ENCODE measurements at places on chromosomes 3 and 15. TPM values are rescaled to one million over a fixed set of nuclear protein-coding genes. Genes with fewer than 3 reads are reported as not detected.
A peak's percentile ranks its signal among the peaks of the same experiment; 100 is the strongest.

C15orf62 gene
- polyA plus RNA-seq: 1.8 TPM

CFAP44 gene
- polyA plus RNA-seq: 16.5 TPM

CLRN1 gene
- polyA plus RNA-seq: under 0.01 TPM

DNA sequence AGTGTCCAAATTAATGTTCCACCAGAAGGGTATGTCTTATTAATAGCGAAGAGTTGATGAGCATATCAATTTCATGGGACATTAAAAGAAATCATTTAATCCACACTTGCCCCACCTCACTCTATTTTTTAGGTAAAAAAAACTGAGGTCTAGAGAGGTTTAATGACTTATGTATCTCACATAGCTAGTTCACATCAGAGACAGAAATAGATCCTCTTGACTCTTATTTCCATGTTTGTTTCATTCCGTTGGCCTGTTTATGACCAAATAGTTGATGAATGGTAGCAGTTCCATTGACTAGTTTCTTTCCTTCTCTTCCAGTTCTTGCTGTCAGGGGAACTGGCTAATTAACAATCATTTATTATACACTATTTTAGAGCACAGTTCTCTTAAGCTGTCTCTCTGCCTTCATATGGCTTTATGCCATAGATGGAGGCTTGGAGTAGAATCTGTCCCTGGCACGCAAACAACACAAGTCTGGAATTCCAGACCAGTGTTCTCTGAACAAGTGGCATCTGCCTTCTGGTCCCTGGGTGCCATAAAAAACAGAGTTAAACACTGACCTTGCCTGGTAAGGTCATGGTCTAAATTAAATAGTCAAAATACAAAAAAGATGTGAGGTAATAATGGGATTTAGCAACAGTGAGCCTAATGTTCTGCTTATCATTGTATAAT, 220.0 kb upstream of the CGNL1 start:
- no peak overlapping the region for H3K4me3 ChIP-seq
- H3K27ac ChIP-seq: no peak overlapping the region

- no peaks in the 10 kb centered on the region for H3K36me3 ChIP-seq
- H3K27me3 ChIP-seq: no peaks in the 10 kb centered on the region
- no peak for DNase-seq
- no peak overlapping the region for H3K27ac ChIP-seq
- H3K4me1 ChIP-seq: no peaks in the 10 kb centered on the region
Measured at GRCh38 chr3:107184375-107184774, 192.9 kb upstream of the CCDC54 start.

GRCh38 chr3:195537995-195538394, 5.1 kb downstream of the PPP1R2 start:
- H3K36me3 ChIP-seq: no peaks in the 10 kb centered on the region
- H3K27me3 ChIP-seq: no peaks in the 10 kb centered on the region
- H3K27ac ChIP-seq: no peak overlapping the region
- DNase-seq: no peak
- H3K4me3 ChIP-seq: no peak overlapping the region
- peaks cover 9% of the 10 kb centered on the region for H3K4me1 ChIP-seq

- H3K36me3 ChIP-seq: peaks cover 9% of the 10 kb centered on the region
- H3K4me3 ChIP-seq: peak overlapping the region; percentile 28
- peaks cover 6% of the 10 kb centered on the region for H3K4me1 ChIP-seq
- H3K27me3 ChIP-seq: no peaks in the 10 kb centered on the region
- DNase-seq: no peak
Measured at GRCh38 chr3:142445816-142446254, 2.0 kb downstream of the XRN1 start.

DNA sequence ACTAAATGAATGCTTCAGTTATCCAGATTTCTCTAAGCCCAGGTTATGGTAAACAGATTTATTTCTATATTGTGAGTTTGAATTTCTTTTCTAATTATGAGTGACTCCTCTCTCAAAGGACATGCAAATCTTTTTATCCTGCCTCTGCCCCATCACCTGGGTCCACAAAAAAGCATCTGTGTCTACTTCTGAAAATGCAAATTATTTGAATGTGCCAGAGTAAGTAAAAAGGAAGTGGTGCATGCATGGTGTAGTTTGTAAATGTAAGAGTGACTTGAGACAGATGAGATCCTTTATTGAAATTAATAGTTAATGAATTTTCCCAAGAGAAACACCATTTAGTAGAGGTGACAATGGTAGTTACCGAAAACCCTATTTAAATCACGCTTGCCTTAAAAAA, 26.9 kb downstream of the MCTP2 start:
- H3K36me3 ChIP-seq: no peaks in the 10 kb centered on the region
- no peak overlapping the region for H3K27ac ChIP-seq
- H3K27me3 ChIP-seq: no peaks in the 10 kb centered on the region
- DNase-seq: no peak
- H3K4me3 ChIP-seq: no peak overlapping the region
- H3K4me1 ChIP-seq: no peaks in the 10 kb centered on the region

DNA sequence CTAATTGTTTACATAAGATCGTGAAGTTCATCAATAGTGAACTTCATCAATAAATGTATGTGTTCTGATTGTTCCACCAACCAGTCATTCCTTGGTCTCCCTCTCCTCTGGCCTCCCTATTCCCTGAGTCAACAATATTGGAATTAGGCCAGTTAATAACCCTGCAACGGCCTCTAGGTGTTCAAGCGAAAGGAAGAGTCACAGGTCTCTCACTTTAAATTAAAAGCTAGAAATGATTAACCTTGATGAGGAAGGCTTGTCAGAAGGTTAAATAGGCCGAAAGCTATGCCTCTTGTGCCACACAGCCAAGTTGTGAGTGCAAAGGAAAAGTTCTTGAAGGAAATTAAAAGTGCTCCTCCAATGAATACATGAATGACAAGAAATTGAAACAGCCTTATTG, 89.4 kb upstream of the ACKR4 start:
- no peak for DNase-seq
- H3K27ac ChIP-seq: no peak overlapping the region
- H3K4me3 ChIP-seq: no peak overlapping the region
- H3K27me3 ChIP-seq: no peaks in the 10 kb centered on the region
- peaks cover 58% of the 10 kb centered on the region for H3K36me3 ChIP-seq

GRCh38 chr15:65040461-65040860, 4.7 kb upstream of the SLC51B start:
- no peaks in the 10 kb centered on the region for H3K4me1 ChIP-seq
- DNase-seq: no peak
- no peaks in the 10 kb centered on the region for H3K36me3 ChIP-seq
- no peaks in the 10 kb centered on the region for H3K27me3 ChIP-seq
- H3K4me3 ChIP-seq: no peak overlapping the region

DNA sequence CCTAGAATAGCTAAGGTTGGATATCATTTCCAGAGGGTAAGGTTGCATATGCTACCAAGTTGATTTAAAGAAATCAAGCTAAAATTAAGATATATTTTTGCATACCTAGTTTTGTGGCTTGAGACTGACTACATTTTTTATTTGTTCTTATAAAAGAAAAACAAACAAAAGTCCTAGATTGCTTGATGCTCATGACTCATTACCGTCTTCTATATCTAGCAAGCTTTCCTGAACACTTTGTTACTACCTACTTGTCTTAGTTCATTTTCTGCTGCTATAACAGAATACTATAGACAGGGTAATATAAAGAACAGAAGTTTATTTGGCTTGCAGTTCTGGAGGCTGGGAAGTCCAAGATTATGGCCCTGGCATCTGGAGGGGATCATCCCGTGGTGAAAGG, 152.1 kb upstream of the THRB start:
- H3K27ac ChIP-seq: no peak overlapping the region
- H3K36me3 ChIP-seq: no peaks in the 10 kb centered on the region
- DNase-seq: no peak
- no peak overlapping the region for H3K4me3 ChIP-seq

DNA sequence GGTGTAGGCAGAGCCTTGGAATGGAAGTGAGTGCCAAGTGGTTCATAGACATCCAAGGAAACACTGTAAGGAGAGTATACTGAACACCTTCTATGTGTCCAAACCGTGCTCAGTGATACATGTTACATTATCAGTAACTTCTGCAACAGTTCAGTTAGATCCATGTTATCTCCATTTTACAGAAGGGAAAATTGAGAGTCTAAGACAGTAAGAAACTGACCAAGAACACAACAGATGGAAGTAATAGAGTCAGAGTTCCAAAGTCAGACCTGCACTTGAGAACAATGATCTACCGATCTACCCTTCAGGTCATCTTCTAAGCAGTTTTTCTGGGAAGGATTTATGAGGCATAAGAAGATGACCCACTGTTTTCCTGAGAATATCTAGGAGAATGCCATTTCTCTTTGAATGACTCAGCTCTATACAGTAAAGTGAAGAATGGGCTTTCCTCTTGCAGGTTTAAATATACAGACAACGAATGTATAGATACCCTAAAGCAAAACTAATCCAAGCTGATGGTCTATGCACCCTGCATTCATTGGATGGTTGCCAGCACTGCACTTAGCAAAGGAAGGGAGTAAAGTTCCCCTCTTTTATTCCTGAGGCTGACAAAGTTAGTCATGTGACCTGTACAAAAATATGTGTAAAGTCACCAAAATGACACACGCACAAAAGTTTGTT, 604.1 kb upstream of the MDFIC2 start:
- no peak for DNase-seq
- no peaks in the 10 kb centered on the region for H3K27me3 ChIP-seq
- no peak overlapping the region for H3K4me3 ChIP-seq
- H3K36me3 ChIP-seq: no peaks in the 10 kb centered on the region
- H3K4me1 ChIP-seq: no peaks in the 10 kb centered on the region

All from thymus (tissue), 14 donors.